ENCODE measurements at places on chromosomes 3 and 15.

GRCh38 chr15:101504373-101504772 is 14.9 kb upstream of the PCSK6 start:
- no peak for DNase-seq

- no peak for DNase-seq
These were observed 5.9 kb downstream of the ACSBG1 start for GRCh38 chr15:78228356-78228996.

DNA sequence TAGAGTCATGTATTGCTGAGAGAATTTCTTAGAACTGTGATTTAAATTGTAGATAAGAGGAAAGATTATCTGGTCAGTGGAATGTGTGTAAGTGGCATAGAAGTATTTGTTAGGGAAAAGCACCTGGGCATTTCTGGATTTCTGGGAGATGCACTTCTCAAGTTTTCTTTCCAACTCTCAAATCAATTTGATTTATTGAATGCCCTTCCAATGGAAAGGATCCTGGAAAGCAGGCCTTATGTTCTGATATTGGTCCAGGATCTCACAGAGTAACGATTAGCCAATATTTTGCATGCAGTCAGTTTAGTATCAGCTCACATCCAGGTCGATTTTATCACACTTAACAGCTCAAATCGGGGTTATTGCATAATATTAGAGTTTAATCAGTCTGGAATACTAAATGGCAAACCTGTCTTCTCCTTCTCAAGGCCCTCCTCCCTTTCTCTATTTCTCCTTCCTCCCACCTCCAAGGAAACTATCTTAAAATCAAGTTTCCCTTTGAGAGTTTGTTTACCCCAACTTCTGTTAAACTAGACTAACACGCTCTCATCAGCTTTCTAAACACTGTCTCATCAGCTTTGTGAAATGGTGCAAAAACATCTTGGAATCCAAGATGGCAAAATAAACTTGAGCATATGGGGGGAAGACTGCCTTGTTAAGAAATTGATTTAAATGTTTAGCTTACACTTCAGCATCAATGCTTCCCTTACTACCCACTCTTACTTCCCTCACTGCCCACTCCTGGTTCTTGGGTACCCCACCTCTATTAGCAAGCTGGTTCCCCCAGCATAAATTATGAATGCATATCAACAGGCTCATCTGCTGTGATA is 9.5 kb downstream of the SOX2 start:
- no peak for DNase-seq

- DNase-seq, result no peak
These were observed 58.5 kb downstream of the SHQ1 start for GRCh38 chr3:72789786-72790185.

DNA sequence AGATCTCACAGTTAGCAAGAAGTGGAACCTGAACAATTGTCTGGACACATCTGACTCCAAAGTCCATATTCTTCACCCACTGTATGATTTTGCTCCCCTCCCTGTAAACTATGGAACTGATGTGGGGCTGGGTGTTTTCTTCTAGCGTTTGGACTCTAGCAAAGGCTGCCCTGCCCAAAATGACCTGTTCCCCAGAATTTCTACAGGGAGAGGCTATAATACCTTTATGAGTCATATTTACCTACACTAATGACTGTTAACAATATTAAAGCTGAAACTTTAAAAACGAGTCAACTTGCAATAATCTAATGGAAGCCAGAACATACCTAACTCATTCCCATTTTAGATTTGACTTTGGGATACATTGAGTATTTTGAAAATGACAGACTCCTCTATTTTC is 531.2 kb upstream of the CFAP20DC start:
- DNase-seq, result no peak

- DNase-seq, result no peak
These were observed 32.9 kb upstream of the ALG1L2 start for GRCh38 chr3:130048726-130049125.

- no peak for DNase-seq
These were observed 48.3 kb downstream of the TOPAZ1 start for GRCh38 chr3:44289882-44290462.

- no peak for DNase-seq
These were observed 34.8 kb upstream of the WNT5A start for GRCh38 chr3:55521738-55522421.

GRCh38 chr15:84962955-84963354 is 18.7 kb upstream of the PDE8A start:
- DNase-seq, result no peak

DNA sequence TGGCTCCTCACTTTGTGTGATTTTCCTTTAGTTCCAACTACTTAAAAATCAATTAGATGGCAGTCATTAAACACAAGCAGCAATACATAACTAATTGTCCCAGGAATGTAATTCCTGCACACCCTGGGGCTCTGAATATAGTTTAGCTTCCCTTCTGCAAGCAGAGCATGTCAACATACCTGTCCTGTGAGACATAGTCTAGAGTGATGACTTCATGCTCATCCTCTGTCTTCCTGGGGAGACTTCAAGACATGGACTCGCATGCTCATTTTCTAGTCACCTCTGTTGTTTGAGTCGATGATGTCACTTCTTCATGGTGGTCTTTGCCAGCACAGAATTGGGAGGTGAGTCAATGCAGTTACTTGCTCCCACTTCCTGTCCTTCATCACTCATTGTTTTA is 15.7 kb downstream of the C3orf52 start:
- DNase-seq, result no peak

- DNase-seq, result no peak
These were observed 169.5 kb upstream of the UMPS start for GRCh38 chr3:124560666-124561215.

- DNase-seq, result no peak
These were observed 365.6 kb upstream of the DPPA4 start for GRCh38 chr3:109702976-109703375.

DNA sequence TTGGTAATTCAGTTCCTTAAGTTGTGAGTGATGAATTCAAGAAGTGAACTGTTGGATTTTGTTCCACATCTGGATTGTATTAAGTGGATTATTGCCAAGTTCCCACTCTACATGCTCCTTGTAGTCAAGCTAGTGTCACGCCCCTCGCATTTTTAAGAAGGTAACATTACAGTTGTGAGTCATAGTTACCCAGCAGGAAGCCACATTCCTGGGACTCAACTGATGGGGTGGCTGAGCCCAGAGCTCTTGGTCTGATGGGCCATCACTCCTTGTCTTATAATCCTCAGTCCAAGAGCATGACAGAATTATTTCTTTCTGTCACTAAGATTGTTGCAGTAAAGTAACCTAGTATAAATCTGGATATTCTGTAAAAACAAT is 102.7 kb downstream of the PTPRG start:
- DNase-seq, result no peak

DNA sequence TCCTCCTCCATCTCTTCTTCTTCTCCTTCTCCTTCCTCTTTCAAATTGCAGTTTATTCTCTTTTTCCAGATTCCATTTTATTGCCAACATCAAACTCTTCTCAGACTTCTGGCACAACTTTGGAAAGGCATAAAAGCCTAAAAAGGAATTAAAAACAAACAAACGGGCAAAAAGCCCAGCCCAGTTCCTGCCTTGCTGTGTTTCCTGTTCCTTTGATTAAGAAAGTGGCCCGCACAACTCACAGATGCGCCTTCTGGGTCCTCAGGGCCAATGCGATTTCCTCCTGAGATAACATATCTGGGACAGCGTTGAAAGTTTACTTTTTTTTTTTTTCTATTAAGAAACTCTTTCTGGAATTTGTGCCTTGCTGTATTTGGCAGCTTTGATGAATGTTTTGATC is 158.7 kb upstream of the UBE3A start:
- DNase-seq, result no peak

GRCh38 chr15:82871358-82871757 is 61.9 kb downstream of the WHAMM start:
- DNase-seq, result no peak

DNA sequence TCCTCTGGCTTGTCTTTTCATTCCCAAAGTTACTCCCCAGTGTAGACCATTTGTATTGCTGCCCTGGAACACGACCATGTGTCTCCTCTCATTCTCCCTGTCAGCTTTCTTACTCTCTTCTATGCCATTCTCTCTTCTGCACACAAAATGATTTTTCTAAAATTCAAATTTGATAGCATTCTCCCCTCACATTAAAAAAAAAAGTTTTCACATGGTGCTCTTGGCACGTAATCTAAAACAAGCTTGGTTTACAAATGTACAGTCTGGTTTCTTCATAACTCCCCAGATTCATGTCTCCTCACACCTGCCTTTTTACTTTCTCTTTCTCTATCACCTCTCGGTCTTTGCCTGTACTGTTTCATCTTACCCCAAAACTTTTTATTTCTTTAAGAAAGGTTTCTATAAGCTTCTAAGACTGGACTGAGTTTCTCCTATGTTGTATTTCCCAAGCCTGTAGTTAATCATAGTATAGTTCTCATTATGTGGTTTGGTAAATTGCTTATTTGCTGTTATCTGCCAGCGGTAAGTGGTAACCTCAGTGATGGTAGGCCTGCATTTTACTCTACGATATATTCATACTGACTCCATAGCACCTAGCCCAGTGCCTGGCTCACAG is 31.2 kb downstream of the BCHE start:
- DNase-seq, result no peak

DNA sequence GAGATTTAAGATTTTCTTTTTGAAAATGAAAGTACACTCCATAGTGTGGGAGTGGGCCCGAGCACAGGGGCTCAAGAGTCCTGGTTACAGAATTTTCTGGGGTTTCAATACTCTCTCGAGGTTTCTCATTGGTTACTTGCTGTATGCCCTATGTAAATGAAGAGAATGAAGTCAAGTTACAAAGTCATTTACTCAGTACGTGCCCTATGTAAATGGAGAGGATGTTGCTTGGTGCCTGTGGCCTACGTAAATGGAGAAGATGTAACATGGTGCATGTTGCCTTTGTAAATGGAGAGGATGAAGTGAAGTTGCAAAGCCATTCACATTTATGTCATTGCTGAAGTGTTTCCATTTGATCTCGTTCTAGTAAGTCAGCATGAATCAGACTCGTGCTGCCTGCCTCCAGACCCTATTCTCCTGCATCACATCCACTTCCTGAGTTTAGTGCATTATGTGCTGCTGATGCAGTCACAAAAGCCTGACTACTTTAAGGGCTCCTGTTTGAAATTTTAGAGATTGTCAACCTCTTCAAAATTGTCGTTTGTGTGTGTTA is 302.0 kb downstream of the ZBBX start:
- no peak for DNase-seq

- DNase-seq, result peak; percentile 66
These were observed 20.4 kb downstream of the BMF start for GRCh38 chr15:40087991-40088928.

- no peak for DNase-seq
These were observed 48.5 kb downstream of the STARD9 start for GRCh38 chr15:42623951-42624350.

- DNase-seq, result no peak
These were observed 74.7 kb downstream of the SEC22A start for GRCh38 chr3:123276346-123277006.

GRCh38 chr3:50506169-50506568 is 2.7 kb upstream of the CACNA2D2 start:
- no peak for DNase-seq

- DNase-seq, result no peak
These were observed 295.7 kb downstream of the TUSC7 start for GRCh38 chr3:117005274-117005673.

- no peak for DNase-seq
These were observed 62.7 kb downstream of the NECTIN3 start for GRCh38 chr3:111134302-111134701.

- no peak for DNase-seq
These were observed 57.7 kb upstream of the BNIP2 start for GRCh38 chr15:59746777-59747176.

DNA sequence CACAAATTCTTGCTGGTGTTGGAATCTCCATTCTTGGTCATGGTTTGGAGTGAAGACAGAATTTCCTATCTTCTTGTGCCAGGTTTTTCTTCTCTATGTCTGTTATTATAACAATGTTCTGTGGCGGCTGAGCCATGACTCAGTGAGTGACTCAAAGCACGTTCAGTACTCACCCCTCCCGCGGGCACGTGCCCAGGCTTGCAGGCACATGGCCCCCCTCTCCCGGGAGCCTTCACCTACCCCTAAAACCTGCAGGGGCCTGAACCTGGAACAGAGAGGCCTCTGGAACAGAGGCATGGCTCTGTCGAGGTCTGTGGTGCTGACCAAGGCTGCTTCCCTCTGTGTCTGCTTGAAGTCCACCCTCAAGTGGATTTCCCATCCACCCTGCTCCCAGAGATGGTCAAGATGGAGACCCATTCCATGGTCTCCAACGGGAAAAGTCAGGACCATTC is 27.6 kb downstream of the PLXNB1 start:
- peak; percentile 80 for DNase-seq

GRCh38 chr3:97948351-97949109 is 23.7 kb downstream of the RIOX2 start:
- no peak for DNase-seq

DNA sequence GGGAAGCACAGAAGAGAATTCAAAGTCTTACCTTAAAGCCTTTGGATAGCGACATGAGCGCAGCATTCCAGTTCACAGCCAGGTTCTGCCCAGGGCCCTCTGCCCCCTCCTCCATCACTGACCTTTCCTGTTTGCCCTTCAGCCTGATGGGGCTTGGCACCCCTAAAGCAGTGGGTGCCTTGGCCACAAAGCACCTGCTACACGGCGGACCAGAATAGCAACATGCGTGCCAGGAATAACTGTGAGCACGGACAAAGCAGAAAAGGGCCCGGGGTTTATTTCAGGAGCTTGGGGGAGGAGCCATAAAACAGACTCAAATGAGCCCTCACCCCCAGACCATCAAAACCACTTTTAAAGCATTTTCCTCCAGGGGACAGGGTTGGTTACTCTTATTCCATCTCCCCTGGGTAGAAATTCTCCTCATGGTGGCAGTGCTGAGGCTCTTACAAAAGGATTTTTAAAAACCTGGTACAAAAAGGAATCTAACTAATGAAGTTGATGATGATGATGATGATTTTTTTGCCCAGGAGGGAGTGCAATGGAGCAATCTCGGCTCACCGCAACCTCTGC is 135.4 kb downstream of the KLF13 start:
- DNase-seq, result no peak

GRCh38 chr3:186628756-186629155 is 11.4 kb upstream of the FETUB start:
- DNase-seq, result no peak

DNA sequence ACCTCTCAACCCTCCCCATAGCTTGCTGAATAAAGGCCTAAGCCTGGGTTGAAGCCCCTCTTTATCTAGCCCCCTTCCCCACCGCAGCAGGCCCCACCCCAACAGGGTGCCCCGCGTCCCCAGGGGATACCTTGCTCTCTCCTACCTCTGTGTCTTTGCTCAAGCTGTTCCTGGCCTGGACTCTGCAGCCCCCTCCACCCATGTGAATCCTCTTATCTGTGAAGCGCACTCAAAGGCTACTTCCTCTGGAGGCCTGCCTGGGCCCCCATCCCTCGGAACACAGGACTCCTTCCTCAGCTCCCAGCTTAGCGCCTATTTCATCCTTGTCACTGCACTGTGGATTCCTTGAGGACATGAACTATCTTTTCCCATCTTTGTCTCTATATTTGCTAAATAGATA is 61.4 kb upstream of the HERC1 start:
- DNase-seq, result no peak

DNA sequence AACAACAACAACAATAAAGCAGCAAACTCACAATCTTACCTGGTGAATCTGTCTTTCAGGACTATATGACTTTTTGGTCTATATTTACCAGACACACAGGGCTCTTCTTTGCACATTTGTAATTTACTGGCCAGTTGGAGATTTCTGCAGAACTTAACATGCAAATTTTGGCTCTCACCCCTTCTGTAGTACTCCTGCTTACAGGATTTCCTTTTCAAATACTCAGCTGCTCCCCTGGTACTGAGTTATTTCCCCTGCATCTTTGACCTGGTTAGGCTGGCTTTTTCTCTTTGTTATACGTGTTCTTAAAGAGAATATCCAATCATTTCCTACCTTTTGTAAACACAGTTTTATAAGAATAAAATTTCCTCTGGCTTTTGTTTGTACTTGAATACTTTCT is 228.0 kb downstream of the MBNL1 start:
- no peak for DNase-seq
